NCI-H1417 (cell line): ENCODE measurements at places on chromosomes 3 and 15.

GRCh38 chr3:184626923-184627322 is 65.3 kb downstream of the EPHB3 start:
- DNase-seq, result no peak

GRCh38 chr3:50594253-50594785 is 17.3 kb downstream of the CISH start:
- no peak for DNase-seq

- no peak for DNase-seq
Measured at GRCh38 chr3:39460677-39461076, 6.8 kb upstream of the MOBP start.

DNA sequence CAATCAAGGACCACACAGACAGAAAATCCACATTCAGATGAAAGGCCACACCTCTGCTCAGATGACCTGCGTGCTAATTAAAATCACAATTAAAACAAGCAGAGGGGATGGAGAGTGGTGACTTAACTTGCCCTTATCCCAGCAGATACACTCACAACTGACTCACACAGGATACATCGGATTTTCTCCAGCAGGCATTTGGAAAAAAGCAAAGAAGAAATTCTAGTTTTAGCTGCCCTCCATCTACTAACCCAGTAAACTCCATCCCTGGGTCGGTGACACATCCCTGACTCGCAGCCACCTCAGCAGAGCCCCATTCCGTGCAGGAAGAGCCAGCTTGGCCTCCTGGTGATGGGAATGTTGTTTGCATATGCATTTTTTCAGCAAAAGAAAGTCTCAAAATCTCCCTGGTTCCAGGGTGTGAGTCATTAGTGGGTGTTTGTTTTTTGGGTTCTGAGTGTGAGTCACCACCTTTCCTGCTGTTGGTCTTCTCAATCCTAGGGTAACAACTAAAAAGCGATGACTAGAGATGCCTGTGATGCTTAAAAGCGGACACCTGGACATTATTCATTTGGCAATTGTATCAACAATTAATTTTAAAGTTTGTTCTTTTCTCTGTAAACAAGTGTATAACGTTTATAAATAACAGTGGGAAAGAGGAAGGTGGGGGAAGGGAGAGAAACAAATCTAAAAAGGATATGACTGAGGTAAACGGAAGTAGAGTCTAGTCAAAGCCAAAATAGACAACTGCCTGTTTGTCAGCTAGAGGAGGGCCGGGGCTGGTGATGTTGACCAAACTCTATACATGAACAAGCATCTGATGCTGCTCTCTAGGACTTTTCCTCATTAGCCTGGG is 49.8 kb upstream of the SLC4A7 start:
- DNase-seq, result peak; percentile 2

DNA sequence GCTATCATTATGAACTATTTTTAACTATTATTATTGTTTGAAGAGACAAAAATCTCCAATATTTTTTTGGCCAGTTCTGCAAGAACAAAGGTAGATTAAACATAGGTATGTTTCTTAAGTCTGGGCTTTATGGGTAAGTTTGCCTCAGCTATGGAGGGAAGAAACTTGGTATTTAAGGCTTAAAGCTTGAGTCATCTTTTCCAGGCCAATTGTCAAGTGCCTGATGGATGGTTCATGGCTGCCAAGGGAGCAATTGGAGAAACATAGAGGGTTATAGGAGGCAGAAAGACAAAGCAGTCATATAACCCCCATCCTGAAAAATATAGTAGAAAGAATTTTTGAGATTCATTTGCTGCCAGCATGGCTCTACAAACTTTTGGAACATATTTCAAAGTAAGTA is 7.2 kb upstream of the STAC start:
- no peak for DNase-seq

DNA sequence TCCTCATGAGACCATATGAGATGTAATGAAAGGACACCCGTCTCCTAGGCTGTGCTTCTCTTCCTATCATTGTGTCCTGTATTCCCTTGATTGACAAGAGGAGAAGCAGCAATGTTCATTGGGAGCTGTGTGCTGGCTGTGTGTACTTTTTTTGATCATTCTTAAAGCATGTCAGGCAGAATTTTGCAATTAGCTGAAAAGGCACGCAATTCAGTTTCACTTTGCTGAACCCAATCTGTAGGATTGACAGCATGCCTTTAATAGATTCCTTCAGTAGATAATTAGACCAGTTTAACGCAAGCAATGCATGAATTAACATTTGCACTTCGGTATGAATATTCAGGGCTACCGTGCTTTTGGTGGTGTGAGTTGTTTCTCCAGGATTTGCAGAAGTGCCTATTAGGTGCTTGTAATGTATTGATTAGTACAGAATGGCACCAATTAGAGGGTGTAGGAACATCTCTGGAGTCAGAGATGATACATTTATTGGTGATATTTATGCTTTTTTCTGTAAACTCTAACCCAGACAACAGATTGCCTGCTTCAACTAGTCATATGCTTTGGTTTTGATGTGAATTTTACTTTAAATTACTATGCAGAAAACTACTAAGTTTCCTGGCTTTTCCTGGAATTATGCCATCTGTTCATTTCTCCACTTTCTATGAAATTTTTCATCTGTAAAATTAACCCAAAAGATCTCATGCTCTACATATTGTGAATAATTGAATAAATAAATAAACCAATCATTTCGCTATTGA is 114.3 kb downstream of the NSUN3 start:
- no peak for DNase-seq

DNA sequence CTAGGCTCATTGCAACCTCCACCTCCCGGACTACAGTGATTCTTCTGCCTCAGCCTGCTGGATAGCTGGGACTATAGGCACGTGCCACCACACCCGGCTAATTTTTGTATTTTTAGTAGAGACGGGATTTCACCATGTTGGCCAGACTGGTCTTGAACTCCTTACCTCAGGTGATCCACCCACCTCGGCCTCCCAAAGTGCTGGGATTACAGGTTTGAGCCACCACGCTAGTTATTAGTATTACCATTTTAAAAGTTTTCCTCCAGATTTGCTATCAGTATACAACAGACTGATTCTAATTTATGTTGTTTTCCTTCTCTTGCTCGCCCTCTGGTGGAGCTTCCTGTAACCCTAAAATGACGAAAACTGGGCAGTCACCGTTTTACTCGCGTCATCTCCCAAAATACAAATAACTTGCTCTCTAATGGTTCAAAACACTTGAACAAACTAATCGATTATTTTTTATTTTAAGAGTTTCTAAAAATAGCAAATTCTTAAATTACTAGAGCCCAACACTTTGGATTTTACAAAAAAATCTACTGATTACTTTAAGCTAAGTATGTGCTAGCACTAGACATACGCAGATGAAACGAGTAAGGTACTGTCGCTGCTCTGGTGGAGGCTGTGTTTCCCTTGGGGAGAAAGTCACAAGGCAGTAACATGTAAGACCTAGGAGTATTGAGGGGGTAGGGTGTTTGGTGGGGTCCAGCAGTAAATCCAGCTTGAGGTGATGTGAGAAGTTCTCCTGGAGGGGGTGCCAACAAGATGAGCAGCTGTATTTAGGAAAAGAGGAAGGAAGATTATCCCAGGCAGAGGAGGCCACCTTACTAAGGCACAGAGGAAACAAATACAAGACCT is 203.3 kb downstream of the MBNL1 start:
- peak; percentile 43 for DNase-seq

GRCh38 chr15:98694161-98694560 is 45.8 kb downstream of the IGF1R start:
- peak; percentile 11 for DNase-seq

DNA sequence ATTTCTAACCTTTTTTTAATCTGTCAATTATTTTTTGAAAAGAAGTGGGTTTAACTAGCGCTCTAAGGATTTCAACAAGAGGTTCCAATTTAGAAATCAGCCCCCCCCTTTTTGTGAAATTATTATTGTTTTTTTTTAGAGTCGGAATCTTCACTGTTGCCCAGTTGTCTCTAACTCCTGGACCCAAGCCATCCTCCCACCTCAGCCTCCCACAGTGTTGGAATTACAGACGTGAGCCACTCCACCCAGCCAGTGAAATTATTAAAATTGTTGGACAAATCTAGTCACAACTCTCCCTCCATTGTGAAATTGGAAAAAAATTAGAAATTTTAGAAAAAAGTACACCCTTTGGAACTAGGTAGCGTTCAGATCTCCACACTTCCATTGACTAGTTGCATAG is 2.5 kb downstream of the AKAP13 start:
- no peak for DNase-seq

DNA sequence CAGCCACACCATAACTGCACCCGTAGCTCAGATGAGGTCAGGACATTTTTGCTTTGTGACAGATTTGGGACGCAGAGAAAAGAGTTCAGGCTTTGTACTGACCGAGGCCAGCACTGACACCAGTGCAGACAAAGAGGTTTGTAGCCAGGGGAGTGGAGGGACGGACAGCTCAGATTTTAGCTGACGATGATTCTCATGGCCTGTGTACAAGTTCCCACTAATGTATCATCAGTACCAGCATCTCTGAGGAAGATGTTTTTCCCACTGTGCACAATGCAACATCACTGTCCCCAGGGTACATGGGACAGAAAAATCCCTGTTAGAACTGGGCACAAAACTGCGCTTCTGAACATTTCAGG is 112.7 kb downstream of the SLCO3A1 start:
- no peak for DNase-seq

- DNase-seq, result no peak
Measured at GRCh38 chr3:18284716-18285115, 140.4 kb downstream of the SATB1 start.

- no peak for DNase-seq
Measured at GRCh38 chr15:67813104-67813634, 12.1 kb upstream of the SKOR1 start.

- DNase-seq, result no peak
Measured at GRCh38 chr3:72068621-72069020, 283.7 kb upstream of the PROK2 start.

DNA sequence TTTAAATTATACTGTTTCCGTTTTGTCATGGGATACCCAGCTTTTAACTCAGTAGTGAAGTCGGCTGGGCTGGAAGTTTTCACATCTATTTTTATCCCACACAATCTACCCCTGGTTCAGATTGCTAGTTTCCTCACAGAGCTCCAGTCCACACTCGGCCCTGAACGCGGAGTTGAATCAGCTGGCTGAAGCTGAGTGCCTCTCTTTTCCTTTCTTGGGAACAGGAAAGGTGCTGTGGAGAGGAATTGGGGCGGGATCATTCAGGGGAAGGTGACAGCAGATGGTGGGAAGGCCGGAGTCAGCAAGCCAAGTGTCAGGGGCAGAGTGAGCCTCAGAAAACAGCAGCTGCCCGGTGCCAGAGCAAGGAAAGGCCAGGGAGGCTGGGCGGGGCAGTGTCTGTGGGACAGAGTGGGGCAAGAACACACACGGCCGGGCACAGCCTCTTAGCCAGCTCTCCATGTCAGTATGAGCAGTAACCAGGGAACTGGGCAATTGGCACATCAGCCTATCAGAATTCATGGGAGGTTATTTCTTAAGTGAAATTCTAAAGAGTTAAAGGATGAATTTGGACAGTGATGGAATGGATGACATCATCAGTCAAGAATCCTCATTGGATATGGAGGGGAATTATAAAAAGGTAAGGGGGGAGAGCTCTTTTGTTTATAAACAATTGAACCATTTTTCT is 135.7 kb upstream of the IL12A start:
- peak; percentile 26 for DNase-seq

GRCh38 chr3:37075955-37076354 is 82.6 kb downstream of the MLH1 start:
- DNase-seq, result no peak

- DNase-seq, result no peak
Measured at GRCh38 chr3:187223799-187224198, 26.5 kb downstream of the RTP1 start.

- peak; percentile 1 for DNase-seq
Measured at GRCh38 chr15:50051811-50052419, 67.1 kb downstream of the ATP8B4 start.

GRCh38 chr15:87349181-87349580 is 907.4 kb downstream of the NTRK3 start:
- DNase-seq, result peak; percentile 7

- no peak for DNase-seq
Measured at GRCh38 chr15:27579738-27580137, 519.4 kb downstream of the OCA2 start.

GRCh38 chr3:108289159-108289558 is 7.2 kb upstream of the HHLA2 start:
- no peak for DNase-seq

DNA sequence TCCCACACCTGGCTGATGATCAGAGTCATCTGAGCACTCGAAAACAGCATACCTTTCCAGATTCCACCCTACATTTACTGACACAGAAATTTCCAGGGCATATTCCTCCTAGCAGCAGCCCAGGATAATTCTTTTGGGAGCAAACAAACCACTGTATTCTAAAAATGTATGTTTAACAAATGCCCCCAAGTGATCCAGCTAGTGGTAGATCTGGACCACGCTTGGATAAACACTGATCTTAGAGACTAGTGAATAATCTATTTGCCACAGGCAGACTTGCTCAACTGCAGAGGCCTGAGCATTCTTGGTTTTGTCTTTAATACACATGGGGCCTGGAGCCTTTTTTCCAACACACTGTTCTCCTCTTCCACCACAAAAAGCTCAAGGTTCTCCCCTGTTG is 89.6 kb downstream of the TM4SF4 start:
- DNase-seq, result no peak

DNA sequence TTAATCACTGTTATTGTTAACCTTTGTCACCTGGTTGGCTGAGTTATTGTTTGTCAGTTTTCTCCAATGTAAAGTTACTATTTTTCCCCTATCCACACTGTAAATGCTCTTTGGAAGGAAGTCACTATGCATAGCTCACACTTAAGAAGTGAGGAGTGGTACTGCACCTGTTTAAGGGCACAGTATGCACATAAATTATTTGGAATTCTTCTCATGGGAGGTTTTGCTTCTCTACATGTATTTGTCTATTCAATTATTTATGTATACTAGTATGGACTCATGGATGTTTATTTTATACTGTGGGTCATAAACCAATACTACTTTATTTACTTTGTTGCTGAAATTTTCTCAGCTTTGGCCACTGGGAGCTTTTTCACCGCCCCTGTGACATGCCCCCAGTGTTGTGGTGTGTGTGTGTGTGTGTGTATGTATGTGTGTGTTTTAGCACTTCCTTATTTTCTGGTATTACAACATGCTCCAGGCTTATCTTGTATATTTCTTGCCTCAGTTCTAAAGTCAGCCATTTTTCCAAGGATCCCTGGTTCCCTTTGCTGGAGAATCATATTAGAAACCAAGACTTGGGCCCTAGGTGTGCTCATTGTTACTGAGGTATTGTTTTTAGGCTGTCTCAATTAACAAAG is 290.5 kb downstream of the KBTBD8 start:
- no peak for DNase-seq

GRCh38 chr15:71071529-71071928 is 43.7 kb upstream of the THSD4 start:
- DNase-seq, result no peak

GRCh38 chr3:127858521-127858920 is 36.2 kb upstream of the MGLL start:
- DNase-seq, result no peak
